NCI-H2227 treated with DMSO at 0.1 percent for 48 hours (cell line): ENCODE measurements at places on chromosomes 2 and 18.
A peak's percentile ranks its signal among the peaks of the same experiment; 100 is the strongest.

GRCh38 chr2:63737081-63737751 lies 104.5 kb upstream of the UGP2 start:
- DNase-seq = no peak

DNA sequence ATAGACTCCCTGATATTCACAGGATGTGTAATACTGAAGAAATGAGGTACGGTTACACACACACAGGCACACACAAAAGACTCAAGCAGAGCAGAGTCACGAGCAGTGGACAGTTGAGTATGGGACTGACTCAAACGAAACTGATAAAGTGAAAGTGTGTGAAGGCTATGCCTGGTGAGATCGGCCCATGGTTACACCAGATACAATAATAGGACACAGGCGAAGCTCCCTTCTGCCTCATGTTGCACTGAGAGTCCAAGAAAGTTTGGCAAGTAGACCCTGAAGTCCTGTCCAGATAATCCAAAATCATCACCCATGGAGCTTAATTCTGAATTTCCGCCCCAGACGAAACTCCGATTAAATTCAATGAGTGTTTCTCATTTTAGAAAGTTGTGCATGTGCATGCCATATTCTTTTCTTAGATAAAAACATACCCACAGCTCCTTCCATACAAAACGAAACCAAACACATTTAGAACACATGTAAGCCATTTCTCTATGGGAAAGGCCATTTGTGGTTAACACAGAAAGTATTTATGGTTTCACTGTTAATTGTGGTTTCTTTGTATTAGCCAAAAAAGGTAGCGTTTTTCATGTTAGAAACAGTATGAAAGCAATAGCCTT lies 567.6 kb downstream of the PLCL1 start:
- no peak for DNase-seq

- no peak for DNase-seq
These were observed 12.7 kb upstream of the IL18R1 start for GRCh38 chr2:102342888-102343287.

- DNase-seq = no peak
These were observed 18.1 kb upstream of the TMEM237 start for GRCh38 chr2:201661366-201661765.

- DNase-seq = no peak
These were observed 850.6 kb upstream of the ACVR2A start for GRCh38 chr2:146994246-146994645.

DNA sequence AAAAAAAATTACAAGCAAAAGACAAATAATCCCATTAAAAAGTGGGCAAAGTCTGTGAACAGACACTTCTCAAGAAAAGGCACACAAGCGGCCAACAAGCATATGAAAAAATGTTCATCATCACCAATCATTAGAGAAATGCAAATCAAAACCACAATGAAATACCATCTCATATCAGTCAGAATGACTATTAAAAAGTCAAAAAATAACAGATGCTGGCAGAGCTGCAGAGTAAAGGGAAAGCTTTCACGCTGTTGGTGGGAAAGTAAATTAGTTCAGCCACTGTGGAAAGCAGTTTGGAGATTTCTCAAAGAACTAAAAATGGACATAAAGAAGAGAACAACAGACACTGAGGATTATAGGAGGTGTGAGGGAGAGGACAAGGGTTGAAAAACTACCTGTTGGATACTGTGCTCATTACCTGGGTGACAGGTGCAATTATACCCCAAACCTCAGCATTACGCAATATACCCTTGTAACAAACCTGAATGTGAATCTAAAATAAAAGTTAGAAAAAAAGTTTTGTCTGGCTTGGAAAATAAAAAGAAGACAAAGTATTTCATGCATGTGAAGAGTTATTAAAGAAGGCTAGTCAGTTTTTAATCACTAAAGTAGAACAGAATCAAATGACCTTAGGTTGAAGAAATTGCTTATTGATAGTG lies 8.7 kb upstream of the ACSL3 start:
- DNase-seq = no peak

- no peak for DNase-seq
These were observed 505.5 kb upstream of the FAM98A start for GRCh38 chr2:34104601-34105000.

DNA sequence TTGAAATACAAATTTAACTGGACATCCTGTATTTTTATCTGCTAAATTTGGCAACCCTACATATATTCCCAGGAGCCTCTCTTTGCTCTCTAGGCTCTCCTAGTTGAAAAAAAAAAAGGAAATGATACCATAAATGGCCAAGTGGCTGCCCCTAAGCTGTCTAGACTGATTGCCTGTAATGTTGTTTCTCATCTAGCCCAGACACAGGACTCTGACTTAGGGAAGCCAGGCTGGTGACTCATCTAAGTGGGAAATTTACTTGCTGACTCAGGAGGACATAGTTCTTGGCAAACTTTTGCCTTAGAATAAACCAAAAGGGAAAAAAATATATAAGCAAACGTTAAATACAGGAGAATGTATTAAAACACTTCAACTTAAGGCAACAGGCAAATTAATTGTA lies 14.6 kb upstream of the ITGAV start:
- DNase-seq = peak; percentile 24
